Astrocyte (in vitro differentiated cells and primary cell): ENCODE measurements at places on chromosomes 13 and 19.

- peak; percentile 65 for DNase-seq
Measured at GRCh38 chr13:20356444-20356843, 124.3 kb upstream of the GJB6 start.

- no peak for DNase-seq
Measured at GRCh38 chr13:67139551-67139950, 90.6 kb downstream of the PCDH9 start.

GRCh38 chr13:58906329-58907007 is 1257.3 kb downstream of the DIAPH3 start:
- DNase-seq = peak; percentile 6

DNA sequence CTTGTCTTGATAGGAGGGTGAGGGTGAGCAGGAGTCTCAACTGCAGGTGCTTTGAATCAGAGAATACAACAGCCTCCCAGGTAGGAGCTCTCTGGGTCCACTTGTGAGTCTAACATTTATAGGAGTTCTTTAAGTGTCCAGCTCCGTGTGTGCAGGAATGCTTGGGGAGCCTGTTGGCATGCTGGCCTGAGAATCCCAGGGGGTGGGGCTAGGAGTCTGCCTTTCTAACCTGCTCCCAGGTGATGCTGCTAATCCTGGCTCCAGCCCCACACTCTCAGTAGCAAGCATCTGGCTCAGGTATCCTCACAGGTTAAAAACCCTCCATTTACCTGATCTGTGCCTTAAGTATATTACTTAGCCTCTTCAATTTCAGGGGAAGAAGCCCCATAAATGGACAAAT is 368.9 kb downstream of the RBM26 start:
- DNase-seq = no peak

DNA sequence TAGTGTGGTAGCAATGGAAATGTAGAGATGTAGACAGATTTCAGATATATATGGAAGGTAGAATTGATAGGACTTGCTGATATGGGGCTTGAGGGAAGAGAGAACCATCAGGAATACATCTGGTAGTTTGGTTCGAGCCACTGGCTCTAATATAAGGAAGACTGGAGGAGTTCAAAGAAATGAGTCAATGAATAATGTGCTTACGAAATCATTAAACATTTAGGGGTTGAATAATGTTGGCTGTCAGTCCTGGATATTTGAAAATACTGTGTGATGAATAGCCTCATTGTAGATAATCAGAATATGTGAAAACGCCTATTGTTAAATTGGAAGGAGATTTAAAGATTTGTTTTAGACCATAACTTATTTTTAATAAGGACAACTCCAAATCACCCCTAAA is 21.6 kb downstream of the SGCG start:
- no peak for DNase-seq

GRCh38 chr19:6068711-6069110 is 41.6 kb downstream of the RFX2 start:
- no peak for DNase-seq

GRCh38 chr13:114071410-114071809 is 61.0 kb downstream of the RASA3 start:
- DNase-seq = no peak

DNA sequence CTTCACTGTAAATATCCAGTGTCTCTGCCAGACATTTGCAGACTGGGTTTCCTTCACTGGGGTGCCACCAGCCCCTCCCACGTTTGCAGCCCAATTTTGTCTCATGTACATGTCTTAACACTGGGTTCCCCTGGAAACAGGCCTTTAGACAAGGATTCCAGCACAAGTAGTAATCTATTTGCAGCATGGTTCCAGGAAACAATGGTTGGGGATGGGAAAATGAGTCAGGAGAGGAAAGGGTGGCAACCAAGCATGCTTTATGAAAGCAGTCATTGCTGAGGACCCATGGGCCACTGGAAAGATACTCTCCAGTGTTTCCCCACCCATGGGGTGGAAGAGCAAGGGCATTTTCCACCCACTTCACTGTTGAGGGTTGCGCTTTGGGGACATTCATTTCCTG is 53.6 kb upstream of the FARP1 start:
- DNase-seq = peak; percentile 81

GRCh38 chr13:76783798-76784197 is 102.4 kb downstream of the KCTD12 start:
- DNase-seq = no peak

DNA sequence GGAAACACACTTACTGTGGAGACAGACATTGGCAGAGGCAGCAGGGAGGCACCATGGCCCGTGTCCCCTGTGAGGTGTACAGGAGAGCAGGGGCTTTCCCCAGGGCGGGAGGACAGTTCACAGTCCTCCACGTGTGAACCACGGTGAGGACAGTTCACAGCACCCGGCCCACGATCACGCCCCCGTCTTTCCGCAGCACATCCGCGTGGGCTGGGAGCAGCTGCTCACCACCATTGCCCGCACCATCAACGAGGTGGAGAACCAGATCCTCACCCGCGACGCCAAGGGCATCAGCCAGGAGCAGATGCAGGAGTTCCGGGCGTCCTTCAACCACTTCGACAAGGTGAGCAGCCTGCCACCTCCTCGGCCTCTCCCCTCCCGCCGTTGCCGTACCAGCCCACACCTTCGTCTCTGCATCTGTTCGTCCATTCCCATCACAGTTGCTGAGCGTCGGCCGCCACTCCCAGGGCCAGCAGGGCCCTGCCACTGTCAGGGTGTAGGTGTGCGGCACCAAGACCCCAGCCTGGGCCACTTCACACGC is 17.4 kb downstream of the CAPN12 start:
- DNase-seq = no peak

DNA sequence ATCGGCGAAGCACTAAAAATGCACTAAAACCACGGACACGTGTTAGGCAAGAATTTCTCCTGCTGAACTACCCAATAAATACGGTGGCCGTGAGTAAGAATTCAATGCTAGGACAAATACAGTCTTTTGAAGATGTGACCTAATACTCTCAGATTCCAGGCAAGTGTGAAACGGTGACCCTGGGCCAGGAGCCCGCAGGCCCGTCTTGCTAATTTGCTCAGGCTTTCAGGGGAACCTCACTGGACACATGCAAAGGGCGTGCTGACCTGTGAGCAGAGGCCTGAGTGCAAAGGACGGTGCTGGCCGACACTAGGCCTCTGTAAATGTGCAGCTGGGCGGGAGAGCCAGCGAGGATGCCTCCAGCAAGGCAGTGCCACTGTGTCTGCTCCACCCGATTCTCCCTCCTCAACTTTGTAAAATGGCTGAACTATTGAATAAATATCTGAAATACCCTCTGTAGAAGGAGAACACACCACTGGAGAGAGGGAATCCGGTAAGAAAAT is 70.1 kb downstream of the STK24 start:
- no peak for DNase-seq

DNA sequence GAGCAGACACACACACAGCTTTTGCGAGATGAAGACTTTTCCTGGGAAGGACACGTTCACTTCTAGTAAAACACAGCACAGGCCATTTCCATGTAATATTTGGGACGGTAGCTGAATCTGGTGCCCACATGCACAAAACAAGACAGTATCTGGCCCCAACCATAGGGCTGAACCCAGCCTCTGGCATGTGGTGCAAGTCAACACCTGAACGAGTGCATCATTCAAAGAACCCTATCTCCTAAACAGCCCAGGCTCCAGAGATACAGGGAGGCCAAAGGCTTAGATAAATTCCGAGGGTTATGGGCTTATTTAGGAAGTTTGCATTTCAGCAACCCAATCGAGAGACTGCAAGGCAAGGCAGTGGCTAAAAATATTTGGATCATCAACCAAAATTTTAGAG is 2.7 kb upstream of the TFDP1 start:
- DNase-seq = no peak

DNA sequence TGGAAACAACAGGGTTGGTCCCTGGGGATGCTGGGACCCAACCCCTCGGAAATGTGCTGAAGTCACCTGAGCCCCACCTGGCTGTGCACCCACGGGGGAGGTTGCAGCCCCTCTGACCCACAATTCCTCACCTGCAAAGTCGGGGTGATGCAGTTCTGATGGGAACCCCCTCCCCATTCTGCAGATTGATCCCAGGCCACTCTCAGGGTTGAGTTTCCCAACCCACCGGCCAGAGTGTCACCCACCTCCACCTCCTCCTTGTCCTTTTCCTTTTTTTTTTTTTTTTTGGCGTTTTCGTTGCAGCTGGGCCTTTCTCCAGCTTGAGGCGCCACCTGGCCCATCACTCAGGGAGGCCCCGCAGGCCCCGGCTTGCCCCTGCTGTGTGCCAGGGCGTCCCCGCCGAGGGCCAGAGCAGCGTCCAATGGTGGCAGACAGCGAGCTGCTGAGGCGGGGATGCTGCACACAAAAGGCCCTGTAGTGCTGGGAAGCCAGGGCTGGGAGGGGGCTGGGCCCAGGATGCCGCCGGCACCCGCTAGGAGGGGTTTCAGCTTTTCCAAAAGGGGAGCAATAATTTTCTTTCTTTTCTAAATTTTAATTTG is 4.6 kb downstream of the PIK3R2 start:
- no peak for DNase-seq

GRCh38 chr13:102311419-102311796 is 90.4 kb downstream of the FGF14 start:
- no peak for DNase-seq

DNA sequence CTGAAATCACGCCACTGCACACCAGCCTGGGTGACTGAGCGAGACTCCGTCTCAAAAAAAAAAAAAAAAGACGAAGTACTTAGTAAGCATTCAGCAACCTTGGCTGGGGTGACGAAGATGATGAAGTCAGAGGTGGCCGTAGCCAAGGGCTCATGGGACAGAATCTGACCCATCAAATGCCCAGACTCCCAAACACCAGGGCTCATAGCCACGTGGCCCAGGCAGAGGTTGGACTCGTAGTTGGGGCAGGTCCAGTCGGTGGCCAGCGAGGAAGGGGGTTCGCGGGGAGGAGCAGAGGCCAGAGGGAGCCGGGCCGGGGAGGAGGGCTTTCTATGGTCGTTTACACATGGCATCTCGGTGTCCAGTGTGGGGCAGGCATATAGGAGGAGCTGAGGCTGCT is 52.1 kb upstream of the EHD2 start:
- DNase-seq = peak; percentile 44

DNA sequence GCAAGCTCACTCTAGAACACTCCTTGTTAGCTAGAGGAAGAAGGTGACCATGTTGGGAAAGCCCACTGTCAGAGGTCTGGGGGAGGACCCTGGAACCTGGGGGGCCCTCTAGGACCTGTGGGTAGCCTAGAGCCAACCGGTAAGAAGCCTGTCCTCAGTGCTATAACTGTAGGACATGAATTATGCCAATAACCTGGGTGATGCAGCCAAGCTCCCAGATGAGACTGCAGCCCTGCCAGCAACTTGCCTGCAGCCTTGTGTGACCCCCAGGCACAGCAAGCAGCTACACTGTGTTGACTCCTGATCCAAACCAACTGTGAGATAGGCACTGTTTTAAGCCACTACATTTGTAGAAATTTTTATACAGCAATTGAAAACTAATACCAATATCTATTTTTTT is 122.3 kb downstream of the MIPEP start:
- no peak for DNase-seq

- no peak for DNase-seq
Measured at GRCh38 chr13:52811841-52812240, 36.6 kb downstream of the PCDH8 start.

DNA sequence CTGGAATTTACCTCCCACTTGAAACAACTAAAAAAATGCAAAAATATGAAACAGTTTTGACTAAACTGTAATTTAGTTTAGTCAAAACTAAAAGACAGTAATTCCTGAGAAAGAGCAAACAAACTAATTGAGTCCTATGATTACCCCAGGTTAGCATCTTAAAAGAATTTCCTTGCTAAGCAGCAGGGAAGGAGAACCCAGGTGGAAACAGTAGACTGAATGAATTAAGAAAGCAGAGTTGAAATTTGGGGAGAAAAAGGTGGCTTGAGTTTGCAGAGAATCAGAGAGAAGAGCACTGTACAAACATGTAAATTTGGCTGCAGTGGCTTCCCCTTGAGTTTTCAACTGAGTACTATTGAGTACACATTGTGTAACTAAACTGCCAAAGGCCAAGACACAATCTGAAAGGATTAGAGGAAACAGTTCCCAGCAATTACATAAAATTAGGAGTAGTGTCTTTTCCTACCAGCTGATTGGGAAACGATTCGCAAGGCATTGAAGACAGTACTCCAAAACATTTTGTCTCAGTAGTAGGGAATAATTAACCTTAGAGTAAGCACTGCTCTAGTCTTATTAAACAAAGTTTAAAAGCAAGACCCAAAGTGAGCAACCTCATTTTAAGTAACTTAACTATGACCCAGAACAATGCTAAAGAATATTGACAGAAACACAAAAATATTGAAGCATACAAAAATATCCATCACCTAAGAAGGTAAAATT is 820.5 kb downstream of the DACH1 start:
- DNase-seq = no peak

GRCh38 chr13:51849145-51850101 is 4.4 kb upstream of the TMEM272 start:
- DNase-seq = peak; percentile 23

GRCh38 chr19:50514346-50515167 is 844 bp upstream of the ASPDH start:
- DNase-seq = no peak

GRCh38 chr19:5644037-5644436 is 21.2 kb downstream of the SAFB start:
- DNase-seq = no peak

DNA sequence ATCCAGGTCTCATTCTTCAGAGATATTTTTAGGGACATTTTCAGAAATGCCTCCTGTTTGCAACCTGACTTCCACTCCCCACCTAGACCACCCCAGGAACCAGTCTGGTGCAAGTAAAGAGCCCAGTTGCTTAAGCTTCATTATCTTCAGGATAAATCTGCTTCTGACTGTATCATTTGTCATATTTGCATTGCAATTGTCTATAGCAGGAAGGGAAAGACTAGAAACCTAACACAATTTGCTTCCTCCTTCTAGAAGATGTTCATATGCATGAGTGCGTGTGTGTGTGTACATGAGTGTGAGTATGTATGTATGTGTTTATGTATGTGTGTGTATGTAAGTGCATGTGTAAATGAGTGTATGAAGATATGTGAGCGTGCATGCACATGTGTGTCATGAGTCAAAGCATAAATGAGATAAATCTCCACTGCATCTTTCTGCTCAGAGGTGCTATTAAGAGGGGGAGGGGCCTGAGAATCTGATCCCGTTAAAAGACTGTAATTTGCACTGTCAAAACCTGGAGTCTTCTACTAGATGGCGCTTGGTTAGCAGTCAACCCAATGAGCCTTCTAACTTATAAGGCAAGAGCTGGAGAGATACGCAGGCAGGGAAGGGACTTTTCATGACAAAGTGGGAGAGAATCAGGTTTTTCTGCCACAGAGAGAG is 178.8 kb upstream of the KL start:
- DNase-seq = no peak

- DNase-seq = no peak
Measured at GRCh38 chr13:23883255-23883654, 5.9 kb downstream of the MIPEP start.

DNA sequence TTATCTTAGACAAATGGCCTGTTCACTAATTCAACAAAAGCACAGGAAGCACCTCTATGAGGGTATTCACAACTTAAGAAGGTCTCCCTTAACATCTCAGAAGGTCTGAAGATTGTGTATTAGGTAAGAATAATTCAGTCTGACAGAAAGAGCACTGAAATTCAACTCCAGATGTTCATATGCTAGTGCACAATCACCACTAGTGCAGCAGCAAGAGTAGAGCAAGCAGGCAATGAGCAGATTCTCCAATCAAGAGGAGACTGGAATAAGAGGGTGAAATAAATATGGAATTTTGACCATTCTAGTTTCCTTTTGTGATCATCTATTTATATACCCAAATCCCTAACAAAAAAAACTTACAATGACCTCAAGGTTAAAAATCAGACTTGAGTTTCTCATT is 52.0 kb downstream of the MPHOSPH8 start:
- no peak for DNase-seq
